T-helper 9 cell (primary cell): ENCODE measurements at places on chromosomes 1 and 21.

DNA sequence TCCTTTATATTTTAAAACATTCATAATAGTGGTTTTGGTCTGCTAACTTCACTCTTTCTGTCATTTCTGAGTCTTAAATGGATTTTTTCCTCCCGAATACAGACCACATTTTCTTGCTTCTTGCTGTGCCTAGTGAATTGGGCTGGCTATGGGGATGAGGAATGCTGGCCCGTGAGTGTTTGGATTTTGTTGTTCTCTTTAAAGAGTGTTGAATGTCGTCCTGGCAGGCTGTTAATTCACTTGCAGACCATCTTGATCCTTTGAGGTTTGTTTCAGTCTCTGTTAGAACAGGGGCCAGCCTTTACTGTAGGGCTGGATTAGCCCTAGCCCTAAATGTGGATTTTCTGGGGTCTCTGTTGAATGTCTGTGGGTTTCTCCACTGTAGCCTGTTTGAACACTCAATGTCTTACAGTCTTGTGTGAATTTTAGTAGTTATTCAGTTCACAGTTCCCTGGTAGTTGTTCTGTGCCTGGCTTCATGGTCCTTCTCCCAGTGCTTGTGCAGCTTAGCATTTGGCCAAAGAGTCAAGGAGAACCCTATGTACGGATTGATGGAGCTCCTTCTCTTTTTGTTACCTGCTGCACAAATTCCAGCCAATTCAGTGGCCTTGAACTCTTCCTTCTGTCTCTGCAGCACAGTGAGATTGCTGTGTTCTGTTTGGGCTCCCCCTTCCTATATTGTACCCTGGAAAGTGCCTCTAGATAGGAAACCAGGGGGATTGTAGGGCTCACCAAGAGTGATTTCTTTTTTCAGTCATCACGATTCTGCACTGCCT lies 95.7 kb downstream of the DYRK1A start:
- DNase-seq: no peak

GRCh38 chr1:9164532-9164900 lies 35.6 kb upstream of the GPR157 start:
- DNase-seq: no peak

- no peak for DNase-seq
Measured at GRCh38 chr1:116577759-116578314, 7.0 kb upstream of the CD58 start.

GRCh38 chr1:36136535-36136934 lies 11.5 kb upstream of the COL8A2 start:
- no peak for DNase-seq

DNA sequence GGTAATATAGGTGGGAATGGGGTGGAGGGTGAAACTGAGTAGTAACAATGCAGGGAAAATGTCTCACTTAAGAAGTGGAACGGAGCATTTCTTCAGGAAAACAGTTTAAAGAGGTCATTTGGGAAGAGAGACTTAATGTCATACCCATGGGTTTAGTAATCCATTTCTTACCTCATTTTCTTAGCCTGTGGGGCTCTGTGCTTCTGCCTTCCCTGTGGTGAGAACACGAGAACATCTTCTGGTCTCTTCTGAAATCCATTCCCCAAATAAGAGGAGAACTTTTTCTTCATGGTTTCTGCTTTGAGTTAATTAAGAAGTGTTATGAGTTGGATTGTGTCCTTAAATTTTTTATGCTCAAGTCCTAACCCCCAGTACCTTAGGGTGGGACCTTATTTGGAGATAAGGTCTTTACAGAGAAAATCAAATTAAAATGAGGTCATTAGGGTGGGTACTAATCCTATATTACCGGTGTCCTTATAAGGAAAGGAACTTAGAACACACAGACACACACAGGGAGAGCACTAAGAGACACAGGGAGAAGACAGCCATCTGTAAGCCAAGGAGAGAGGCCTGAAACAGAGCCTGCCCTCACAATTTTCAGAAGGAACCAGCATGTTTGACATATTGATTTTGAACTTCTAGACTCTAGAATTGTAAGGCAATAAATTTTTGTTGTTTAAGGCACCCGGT lies 5.4 kb downstream of the CCDC190 start:
- no peak for DNase-seq
